Activated CD4-positive, CD25-positive, alpha-beta regulatory T cell (primary cell): ENCODE measurements at places on chromosomes 6 and 20.

DNA sequence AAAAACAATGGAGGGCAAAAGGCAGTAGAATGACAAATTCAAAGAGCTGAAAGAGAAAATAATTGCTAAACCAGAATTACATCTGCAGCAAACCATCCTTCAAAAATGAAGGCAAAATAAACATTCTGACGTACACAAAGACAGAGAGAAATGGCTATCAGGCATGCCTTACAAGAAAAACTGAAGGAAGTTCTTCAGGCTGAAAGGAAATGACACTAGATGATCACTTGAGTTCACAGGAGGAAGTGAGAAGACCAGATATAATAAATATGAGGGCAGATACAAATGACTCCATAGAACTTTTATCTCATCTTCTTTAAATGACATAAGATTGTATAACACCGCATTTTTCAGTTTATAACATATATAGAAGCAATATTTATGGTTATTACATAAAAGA, 30.0 kb downstream of the DZANK1 start:
- no peak for DNase-seq

DNA sequence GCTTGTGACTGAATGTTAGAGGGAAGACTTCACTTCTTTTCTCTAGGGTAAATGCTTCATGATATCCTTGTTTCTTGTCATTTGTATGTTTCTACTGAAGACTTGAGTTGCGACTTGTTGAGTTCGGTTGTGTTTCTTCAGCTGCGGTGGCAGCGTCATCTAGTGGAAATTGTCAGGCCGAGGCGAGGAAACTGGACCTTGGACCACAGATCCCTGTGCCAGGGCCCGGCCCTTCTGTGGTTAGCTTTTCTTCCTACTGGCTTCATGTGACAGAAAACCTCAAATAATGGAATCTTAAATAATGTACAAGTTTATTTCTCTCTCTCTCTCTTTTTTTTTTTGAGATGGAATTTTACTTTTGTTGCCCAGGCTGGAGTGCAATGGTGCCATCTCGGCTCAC, 12.4 kb downstream of the MTHFD1L start:
- DNase-seq: no peak

- no peak for DNase-seq
Measured at GRCh38 chr6:28277746-28278145, 3.6 kb upstream of the PGBD1 start.

DNA sequence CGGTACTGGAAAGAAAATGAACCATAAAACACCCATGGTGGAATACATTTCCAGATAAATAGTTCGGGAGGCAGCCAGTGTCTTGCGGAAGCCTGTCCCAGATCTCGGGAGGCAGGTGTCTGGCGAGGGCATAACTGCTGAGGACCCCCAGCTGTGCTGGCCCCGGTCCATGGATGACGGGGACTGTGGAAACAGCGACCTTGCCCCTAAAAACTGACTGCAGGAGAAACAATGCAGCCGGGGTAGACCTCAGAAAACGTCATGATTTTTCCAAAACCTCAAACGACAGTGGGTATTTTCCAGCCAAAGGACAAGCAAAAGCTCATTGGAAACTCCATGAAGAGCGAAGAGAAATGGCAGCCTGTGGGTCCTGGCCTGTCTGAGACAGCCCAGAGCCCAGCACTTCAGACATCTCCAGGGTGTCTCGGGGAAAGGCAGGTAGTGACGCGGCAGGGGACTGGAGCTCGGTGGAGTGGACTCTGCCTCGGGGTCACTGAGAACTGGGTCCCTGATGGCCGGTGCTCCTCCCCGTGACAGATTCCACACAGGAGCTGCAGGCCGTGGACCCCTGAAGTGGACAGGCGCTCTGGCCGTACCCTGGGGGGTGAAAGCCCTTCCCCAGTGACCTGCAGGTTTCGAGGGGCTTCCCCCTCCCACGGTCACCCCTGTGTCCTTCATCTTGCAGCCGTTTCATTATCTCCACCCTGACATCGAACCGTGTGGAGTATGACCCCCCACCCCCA, 188.6 kb downstream of the SYNDIG1 start:
- no peak for DNase-seq

- DNase-seq: no peak
Measured at GRCh38 chr6:79564636-79565035, 27.4 kb upstream of the LCA5 start.

DNA sequence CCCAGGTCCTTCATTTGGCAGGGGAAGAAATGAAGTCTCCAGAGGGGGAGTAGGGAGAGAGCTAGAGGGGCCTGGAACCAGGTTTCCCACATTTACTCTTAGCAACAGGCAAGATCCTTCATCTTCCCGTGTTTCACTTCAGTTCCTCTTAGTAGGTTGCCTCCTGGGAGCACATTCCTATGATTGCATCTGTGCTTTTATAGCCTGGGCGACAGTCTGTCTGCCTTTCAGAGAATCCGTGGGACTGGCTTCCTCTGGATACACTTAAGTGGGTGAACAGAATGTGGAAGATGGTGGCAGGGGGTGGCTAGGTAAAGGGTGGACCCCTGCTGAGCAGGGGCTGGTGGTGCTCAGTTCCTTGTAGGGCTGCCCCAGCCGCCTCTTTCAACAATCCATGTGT, 33.4 kb downstream of the STK35 start:
- no peak for DNase-seq

DNA sequence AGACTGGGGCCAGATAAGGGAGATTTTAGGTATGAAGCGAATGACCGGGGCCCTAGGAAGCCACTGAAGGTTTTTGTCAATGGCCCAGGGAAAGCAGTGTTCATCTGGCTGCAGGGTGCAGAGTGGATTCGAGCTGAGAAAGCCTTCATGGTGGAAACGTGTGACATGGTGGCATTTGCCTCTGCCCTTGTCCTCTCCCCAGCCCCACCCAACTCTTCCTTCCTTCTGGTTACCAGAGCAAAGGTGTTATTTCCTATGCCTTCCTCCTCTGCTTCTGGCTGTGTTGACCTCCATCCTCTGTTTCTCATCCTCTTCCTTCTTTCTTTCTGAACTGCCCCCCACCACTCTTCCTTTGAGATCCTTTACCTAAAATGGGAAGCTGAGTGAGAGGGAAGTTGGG, 195.1 kb upstream of the SUPT3H start:
- DNase-seq: no peak

DNA sequence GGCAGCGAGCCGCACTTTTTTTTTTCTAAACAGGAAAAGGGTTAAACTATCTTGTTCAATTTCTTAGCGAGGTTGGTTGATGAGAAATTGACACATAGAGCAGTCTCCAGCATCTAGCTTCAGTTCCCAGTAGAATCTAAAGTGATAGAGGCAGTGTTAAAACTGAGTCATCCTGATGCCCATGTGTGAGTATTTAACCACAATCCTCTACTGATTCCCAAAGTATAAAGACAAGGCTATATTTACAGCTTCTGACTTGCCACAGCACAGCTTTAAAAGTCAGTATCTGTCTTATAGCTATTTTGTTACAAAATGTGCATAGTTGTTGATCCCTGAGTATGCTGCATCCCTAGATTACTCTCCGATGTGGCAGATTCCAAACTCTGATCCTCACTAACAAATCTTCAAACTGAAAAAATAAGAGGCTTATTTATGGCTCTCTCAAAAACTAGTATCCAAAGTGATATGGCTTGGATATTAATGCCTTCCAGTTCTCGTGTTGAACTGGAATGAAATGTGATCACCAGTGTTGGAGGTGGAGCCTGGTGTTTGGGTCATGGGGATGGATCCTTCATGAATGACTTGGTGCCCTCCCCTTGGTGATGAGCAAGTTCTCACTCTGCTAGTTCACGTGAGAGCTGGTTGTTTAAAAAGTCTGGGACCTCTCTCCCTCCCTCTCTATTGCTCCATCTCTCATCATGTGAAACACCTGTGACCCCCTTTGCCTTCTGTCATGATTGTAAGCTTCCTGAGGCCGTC, 13.1 kb upstream of the POPDC3 start:
- no peak for DNase-seq

GRCh38 chr6:49255335-49255734, 207.7 kb downstream of the MMUT start:
- DNase-seq: no peak

- no peak for DNase-seq
Measured at GRCh38 chr20:59284470-59284869, 15.9 kb upstream of the EDN3 start.

GRCh38 chr20:41142919-41143318, 5.6 kb downstream of the PLCG1 start:
- DNase-seq: no peak

DNA sequence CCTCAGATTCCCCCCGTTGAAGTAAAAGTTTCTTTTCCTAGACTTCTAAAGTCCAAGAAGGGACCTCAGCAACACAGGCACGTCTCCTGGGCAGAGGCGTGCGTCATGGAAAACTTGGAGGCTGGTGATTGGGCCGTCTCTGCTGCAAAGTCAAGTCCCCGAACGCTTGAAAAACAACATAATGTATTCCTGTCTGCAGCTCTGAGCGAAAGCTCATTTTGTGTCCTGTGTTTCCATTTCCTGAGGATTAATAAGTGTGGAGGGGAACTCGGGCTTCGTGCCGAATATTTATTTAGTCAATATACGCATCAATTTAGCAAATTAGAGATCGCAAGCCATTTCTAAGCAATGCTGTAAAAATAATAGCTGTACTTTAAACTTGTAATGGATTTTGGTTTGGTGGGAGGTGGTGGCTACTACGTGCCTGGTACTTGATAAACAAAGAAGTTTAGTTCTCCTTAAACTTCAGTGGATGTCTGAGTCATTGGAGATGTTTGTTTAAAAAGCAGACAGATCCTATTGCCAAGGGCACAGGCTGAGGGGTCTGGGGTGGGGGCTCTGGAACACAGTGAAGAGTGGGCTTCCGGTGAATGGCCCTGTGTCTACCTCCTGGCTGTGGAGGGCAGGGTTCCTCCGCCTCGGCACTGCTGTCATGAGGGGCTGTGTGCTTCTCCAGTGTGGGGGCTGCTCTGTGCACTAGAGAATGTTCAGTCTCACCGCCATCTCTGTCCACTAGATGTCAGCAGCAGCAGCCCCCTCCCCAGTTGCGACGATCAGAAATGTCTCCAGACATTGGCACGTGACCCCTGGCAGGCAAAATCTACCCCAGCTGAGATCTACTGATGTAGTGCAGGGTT, 21.8 kb downstream of the PCK1 start:
- DNase-seq: no peak

DNA sequence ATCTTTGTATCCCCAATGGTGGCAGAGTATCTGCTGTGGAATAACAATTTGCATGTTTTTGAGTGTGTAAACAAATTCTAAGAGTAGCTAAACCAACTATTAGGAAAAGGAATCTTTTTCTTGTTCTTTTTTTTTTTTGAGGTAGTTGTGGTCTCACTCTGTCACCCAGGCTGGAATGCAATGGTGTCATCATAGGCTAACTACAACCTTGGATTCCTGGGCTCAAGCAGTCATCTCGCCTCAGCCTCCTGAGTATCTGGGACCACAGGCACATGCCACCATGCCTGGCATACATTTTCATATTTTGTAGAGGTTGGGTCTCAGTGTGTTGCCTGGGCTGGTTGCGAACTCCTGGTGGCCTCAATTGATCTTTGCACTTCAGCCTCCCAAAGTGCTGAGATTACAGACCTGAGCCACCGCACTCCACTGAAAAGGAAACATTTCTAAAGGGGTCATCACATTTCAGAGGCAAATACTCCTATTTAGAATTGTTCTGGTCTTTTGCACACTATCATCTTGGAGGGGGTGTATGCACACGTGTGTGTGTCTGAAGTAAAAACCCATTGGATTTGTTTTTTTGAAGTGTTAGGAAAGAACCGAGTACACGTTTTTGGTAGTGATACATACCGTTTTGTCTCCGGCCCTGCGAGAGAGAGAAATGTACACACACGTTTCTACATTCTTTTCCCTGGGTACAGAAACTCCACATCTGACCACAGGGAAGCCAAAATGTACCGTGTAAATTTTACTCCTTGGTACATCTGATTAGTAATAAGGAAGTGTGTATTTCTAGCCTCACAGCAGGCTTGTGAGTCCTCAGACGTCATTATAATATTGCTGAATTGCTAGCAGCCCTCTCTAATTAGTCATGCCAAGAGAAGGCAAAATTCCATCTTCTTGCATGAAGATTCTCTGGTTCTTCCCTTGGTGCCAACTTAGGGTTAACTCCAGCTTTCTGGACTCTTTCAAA, 183.6 kb downstream of the JARID2 start:
- DNase-seq: no peak

DNA sequence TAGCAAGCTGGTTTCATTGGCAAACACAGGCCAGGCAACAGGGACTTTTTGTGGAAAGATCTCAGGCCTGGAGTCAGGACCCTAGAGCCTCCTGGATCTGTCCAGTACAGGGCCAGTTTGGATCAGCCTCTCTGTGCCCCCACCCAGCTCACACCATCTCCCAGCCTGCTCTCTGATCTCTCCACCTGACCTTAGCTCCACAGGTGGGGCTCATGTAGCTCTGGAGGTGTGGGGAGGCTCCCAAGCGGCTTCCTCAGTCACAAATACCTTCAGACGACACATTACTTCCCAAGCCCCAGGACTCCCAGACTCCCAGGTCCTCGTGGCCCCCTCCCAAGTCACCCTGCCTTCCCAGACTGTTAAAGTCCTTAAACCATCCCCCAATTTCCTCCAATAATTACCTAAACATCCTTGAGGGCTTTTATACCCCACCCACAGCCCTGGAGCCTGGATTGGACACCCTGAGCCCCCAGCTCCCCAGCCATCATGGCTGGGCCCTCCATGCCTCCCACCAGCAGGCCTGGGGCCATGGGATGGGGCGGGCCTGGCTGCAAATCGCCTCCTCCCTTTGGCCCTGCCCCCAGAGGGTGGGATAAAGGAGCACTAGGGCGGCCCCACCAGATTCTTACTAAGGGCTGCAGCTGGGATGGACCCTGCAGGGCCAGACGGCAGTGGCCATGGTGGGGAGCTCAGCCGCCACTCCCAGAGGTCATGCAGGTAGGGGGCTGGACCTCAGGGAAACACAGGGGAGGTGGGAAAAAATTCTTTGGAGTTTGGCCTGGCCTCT, 15.9 kb upstream of the FANCE start:
- no peak for DNase-seq

DNA sequence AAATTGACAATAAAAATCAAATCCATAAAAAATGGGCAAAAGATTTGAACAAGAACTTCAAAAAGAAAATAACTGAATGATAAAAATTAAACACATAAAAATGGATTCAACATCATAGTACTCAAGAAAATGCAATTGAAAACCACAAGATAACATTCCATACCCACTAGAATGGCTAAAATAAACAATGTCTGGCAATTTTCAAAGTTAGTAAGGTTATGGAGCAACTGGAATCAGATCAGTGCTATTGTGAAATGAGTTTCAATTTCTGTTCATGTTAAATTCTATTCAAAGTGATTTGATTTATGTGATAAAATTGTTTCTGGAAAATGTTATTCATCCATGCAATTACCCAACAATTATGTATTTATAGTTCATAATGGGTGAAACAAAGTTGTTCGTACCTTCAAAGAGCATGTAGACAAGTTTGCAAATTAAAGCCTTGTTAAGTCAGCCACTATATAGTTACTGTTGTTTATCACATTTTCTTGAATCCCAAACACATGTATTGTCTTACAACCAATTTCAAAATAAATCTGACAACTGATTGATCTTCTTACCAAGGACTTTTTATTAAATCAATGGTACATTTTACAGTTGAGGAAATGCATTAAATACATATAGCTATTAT, 151.5 kb upstream of the CENPW start:
- DNase-seq: no peak

DNA sequence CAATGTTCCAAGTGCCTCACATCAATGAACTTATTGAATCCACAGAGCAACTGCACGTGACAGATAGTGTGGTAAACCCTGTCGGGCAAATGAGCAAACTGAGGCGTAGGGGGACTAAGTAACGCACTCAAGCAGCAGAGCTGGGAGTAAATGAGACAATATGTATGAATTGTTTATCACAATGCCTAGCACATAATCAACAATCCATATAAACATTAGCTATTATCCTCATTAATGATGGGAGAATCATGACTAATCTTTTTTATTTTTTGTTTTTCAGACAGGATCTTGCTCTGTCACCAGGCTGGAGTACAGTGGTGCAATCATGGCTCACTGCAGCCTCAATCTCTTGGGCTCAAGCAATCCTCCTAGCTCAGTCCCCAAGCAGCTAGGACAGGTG, 43.9 kb upstream of the B4GALT5 start:
- DNase-seq: no peak
